Large intestine (tissue), 12 donors: ENCODE measurements at places on chromosomes 1 and 21.

- no peak for DNase-seq
Measured at GRCh38 chr1:233357595-233358397, 30.3 kb downstream of the MAP3K21 start.

DNA sequence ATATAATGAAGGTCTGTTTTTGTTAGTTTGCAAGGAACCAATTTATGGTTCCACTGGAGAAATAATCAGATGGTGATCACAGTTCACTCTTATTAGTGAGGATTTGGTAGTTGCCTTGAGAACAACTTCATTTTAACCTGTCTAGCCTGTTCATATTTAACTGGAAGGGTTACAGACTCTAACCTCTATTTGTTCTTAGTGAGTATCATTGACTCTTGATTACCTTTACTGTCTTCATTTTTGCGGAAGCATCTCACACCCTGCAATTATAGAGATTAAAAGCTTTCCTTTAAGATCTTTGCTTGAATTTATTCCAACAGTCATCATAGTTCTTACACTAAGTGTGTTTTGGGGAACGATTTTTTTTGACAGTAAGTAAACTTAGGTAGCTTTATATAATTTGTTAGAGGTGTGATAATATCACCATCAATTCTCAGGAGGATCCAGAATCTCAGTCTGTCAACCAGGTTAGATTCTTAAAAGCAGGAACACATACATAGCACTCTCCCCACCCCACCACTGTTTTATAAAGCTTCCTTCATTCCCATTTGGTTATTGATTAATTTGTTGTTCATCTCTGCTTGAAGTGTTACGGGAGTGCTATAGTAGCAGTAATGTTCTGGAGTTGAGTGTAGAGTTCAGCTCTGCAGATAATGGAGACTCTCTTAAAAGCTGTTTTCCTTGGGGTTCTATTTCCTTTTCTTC is 30.1 kb downstream of the B3GALT2 start:
- no peak for DNase-seq

GRCh38 chr1:211986628-211987254 is 48.6 kb downstream of the INTS7 start:
- no peak for DNase-seq

DNA sequence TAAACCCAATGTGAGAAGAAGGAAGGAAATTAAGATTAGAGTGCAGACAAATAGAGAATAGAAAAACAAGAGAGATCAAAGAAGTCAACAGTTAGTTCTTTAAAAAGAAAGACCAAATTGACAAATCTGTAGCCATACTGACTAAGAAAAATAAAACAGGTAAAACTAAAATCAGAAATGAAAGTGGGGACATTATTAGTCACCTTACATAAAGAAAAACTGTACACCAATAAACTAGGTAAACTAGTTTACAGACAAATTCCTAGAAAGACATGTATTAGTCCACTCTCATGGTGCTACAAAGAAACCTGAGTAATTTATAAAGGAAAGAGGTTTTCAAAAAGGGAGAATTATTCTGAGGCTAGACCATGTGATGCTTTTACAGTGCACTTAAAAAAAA is 22.3 kb downstream of the BLZF1 start:
- DNase-seq, result no peak

DNA sequence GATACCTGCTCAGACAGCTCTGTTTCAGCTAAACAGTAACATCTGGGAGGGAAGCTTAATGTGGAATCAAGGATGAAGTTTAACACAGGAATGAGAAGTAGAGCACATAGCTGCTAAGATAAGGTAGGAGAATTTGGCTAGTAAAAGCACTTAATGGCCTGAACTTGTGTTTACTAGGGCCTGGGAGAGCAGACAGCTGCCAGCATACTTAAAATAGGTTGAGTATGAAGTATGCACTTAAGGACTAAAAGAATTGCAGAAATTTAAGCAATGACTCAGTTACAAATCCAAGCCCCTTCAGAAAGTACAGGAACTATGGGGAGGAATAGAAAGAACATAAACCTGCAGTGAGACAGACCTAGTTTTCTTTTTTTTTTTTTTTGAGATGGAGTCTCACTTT is 53.0 kb downstream of the BACH1 start:
- no peak for DNase-seq

DNA sequence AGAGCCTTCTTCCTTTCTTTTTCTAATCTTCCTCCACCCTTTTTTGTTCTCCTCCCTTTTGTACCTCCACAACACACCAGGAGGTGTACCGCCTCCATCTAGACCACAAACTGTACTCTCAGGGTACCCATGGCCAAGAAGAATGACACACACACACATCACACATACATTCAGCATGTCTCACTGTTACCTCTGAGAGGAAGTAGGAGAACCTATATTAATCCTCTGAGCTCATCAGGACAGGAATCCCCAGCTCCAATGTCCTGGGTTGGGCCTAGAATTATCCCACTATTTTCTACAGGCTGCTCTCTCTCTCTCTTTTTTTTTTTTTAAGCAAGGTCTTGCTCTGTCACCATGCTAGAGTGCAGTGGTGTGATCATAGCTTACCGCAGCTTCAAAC is 36.7 kb downstream of the ATP2B4 start:
- no peak for DNase-seq

DNA sequence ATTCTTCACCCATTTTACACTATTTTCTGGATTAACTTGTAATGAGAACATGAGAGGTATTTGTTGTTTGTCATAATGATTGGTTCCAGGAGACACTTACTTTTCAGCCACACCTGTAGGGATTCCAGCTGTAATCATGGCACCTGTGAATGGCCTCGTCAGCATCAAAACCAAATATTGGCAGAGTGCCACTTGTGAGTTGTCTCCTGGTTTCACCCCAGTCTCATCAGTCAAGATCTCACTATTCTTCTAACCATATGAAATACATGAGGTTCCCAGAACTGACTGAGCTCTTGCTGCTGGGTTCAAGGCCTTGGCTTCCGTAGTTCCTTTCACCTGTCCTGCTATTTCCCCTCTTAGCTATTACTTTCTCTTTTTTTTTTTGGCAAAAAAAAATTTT is 246.6 kb upstream of the ADGRL2 start:
- DNase-seq, result no peak
